ENCODE measurements at places on chromosomes 1 and 21.

DNA sequence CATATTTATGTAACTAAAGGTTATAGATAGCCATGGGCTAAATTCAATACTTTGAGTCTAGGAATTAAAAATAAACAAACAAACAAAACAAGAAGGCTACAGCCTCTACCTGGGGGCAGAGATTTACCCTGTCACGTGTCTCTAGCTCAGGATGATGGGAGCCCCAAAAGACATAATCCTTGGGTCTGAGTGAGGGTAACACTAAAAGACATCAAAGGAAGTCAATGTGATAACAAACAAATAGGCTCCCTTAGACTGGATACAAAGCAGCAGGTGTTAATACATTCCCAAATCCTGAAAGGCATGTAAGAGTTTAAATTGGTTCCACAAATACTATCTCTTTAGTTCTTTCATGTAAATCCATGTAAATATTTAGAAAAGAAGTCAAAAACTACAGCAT, 10.7 kb downstream of the MYSM1 start:
- DNase-seq: no peak

GRCh38 chr1:17732475-17732874, 22.7 kb upstream of the ACTL8 start:
- no peak for DNase-seq

GRCh38 chr1:226276077-226276682, 32.8 kb downstream of the LIN9 start:
- DNase-seq: no peak

- no peak for DNase-seq
These were observed 462.8 kb downstream of the PTPRC start for GRCh38 chr1:199101635-199102034.

GRCh38 chr1:64077281-64077940, 126.0 kb upstream of the UBE2U start:
- DNase-seq: no peak

DNA sequence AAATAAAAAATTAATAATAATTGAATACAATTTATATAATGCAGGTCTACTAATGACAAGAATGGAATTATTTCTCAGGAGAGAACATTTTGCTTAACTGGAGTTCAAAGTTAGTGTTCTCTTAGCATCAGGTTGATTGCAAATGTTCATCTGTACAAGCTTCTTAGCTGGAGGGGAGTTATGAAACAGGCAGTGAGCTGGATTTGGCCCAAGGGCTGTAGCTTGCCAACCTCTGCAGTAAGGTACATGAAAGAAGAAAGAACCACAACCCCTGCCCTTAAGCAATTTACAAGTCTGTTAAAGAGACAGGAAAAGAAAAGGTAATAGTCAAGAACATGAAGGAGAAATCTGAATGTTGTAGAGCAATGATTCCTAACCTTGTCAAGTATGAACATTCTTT, 17.0 kb downstream of the LPGAT1 start:
- no peak for DNase-seq

GRCh38 chr1:1778663-1779319, 521 bp upstream of the NADK start:
- DNase-seq: no peak

DNA sequence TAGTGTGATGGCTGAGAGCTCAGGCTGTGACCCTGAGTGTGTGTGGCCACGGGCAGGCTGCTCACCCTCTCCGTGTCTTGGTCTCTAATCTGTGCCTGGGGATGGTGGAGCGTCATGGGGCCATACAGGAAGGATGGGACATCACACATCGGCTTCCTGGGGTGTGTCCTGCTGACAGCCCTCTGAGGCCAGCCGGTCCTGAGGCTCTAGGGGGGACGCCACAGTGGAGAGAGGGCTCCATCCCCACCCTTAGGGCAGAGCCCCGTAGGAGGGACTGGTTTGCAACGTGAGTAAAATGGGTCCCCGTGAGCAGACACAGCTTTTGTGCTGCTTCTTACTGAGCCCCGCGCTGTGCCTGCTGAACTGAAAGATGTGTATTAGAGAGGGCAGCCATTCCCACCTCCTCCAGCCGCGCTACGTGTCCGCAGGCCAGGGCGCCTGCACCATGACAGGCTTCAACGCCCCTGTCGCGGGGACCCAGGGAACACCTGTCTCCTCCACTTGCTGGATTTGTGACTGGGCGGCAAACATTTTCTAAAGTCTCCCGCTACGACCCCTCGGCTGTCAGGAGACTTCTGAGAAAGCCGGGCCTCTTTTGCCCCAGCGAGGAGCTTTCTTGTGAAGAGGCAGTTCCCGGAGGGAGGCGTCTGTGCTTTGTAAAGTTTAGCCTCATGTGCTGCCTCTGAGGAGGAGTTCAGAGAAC, 8.1 kb downstream of the COL18A1 start:
- no peak for DNase-seq

DNA sequence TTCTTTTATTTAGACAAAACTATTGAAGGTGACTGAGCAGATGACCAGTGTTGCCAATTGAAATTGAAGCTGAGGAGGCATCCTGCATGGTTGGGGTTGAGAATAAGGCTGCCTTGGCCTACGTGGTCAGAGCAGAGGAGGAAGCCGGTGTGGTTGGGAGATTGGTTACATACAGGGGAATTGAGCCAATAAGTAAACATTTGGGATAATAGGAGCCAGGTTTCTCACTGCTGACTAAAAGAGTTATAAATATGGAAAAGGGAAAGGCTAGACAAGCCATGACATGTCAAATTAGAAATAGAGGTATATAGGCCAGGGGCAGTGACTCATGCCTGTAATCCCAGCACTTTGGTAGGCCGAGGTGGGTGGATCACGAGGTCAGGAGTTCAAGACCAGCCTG, 15.8 kb downstream of the SNX7 start:
- DNase-seq: no peak

DNA sequence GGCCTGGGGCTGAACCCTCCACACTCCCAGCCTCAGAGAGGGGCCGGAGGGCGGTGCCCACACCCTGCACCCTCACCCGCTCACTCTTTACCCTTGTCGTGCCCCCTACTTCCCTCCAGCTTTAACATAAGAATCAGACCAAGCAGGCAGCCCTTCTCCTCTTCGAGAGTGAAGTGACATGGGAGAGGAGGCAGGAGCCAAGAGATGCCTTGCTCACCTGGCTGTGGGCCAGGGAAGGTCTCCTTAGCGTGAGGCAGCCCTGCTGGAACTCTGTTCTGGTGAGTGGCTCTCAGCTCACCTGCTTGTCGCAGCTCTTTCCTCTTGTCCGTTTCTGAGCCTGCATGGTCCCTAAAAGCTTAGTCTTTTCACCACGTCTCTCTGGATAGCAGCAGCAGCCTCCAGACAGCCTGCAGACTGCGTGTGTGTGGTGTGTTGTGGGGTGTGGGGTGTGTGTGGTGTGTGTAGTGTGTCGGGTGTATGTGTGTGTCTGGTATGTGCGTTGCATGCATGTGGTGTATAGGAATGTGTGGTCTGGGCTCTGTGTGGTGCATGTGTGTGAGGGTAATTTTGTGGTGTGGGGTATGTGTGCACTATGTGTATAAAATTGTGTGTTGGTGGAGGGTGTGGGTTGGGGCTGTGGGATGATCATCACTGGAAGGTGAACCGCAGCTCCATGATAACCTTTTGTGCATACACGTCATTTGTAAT, 86.7 kb downstream of the CCDC185 start:
- DNase-seq: no peak

DNA sequence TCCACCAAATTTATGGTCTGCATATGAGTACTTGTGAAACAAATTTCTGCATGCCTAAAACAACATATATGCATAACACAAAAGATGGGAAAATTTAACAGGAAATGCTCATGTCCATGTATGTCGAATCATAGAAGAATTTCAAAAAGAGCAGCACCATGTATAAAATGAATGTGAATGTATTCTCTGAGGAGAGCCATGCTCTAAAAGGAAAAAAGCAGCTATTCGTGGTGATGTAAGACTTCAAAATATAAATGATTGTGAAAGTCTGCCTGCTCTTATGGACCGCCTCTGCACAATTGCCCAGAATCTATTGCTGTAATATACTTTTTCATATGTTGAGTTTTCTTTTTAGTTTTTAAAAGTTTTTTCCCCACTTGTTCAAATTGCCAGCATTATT, 66.8 kb downstream of the EPB41 start:
- DNase-seq: peak; percentile 51

DNA sequence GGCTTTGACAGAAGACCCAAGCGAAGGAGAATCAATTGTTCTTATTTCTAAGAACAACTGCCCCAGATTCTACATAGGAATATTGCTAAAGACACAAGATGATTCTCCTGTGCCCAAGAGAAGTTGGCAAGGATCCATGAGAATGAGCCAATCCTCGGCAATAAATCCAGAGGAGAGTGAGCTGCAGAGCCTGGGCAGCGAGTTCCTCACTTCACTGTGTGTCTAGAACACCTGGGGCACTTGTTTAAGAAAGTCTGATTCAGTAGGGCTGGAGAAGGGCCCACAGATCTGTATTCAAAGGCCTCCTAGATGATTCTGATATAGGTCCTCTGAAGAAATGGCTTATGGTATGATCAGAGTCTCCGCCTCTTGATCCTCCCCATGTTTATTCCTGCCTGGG, 31.8 kb downstream of the GADD45A start:
- peak; percentile 6 for DNase-seq

- no peak for DNase-seq
These were observed 1.9 kb downstream of the MTFR1L start for GRCh38 chr1:25821630-25822091.

DNA sequence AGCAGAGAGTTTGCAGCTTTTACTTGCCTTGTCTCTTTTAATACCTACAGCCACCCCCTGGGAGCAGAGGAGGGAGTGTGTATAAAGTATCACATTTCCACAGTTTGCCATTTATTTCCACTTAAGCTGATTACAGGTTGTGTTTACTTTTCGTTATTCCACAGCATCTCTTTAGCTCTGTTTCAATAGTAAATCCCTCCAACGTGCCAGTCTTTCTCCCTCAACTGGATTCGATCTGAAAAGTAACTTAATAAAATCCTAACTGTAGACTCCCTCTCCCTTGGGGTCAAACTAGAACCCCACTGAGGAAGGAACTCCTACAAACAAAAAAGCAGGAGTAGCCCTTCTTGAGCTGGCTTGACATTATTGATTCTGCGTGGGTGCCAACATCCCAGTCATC, 3.1 kb upstream of the FCGR2A start:
- no peak for DNase-seq

DNA sequence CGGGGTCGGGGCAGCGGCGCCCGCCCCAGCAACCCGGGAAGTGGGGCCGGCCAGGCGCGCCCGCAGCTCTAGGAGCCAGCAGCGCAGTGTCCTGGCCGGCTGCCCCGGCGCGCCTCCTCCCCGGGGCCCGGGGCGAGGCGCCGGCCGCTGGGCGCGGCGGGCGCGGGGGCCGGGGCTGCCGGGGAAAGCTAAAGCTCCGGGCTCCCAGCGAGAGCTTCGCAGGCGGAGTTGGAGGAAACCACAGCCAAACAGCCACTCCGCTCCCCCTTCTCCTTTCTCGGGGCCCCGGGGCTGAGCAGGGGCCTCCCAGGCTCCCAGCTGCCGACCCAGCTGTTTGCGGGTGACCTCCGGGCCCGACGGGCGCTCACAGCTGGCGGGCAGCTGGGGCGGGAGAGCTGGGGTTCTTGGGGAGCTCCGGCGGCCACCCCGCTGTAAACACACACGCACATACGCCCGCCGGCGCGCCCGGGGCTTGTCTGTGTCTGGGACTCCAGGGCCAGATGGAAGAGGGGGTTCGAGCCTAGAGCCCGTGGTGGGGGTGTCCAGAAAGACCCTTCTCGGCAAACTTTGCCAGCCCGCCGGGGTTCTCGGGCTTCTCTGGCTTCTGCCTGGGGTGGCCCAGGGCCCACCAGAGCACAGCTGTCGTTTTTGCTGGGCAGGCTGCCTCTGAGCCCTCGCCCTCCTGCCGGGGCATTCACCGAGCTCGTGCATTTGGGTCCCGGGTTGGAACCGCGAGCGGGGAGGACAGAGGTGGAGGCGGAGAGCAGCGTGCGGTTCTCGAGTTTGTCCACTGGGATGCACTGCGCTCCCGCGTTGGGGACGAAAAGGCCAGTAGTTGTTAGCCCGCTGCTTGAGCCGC, 1.5 kb downstream of the AJAP1 start:
- no peak for DNase-seq

DNA sequence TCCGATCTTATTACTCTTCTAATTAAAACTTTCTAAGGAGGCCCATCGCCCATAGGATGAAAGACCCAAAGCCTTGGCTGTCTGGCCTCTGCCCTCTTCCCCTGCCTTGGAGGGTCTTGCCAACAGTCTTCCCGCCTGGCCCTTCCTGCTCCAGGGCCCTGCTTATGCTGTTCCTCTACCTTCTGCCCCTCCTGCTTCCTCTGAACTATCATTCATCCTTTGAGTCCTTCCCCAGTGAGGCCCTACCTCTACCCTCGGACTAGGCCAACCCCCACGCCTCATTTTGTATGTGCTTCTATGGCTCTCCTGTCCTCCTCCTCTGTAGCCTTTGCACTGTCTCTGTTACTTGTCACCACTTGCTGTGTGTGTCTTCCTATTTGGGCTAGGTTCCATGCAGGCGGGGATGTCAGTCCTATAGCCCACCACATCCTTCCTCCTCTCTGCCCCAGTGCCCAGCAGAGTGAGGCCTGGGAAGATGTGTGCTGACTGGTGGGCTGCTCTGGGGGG, 5.4 kb downstream of the RUSC1 start:
- DNase-seq: no peak

- no peak for DNase-seq
These were observed 81.1 kb upstream of the ZNF648 start for GRCh38 chr1:182142621-182143020.

GRCh38 chr1:202553560-202554038, 156.7 kb downstream of the SYT2 start:
- no peak for DNase-seq

- no peak for DNase-seq
These were observed 10.2 kb downstream of the ATP1A2 start for GRCh38 chr1:160125746-160126145.

DNA sequence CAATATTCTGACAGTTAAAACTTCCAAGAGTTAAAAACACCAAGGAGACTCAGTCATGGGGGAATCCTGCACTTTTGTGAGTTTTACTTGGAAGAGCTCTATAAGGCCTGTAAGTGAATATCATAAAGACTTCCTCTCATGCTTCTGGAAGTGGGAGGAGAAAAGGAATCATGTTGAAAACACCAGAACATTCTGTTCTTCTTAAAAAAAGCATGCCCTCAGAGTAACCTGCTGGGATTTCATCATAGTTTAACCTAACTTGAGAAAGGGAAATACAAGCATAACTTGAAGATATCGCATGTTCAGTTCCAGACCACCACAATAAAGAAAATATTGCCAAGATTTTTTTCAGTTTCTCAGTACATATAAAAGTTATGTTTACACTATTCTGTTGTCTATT, 51.9 kb downstream of the COL11A1 start:
- no peak for DNase-seq

Data from SK-N-MC (cell line).